ENCODE measurements at places on chromosomes 2 and 18. TPM values are rescaled to one million over a fixed set of nuclear protein-coding genes. Genes with fewer than 3 reads are reported as not detected.

The ASPRV1 gene
- total RNA-seq, result 0.27 TPM

The GPC1 gene
- total RNA-seq, result 41.8 TPM

The FBLN7 gene
- total RNA-seq, result 0.27 TPM

The BBS5 gene
- total RNA-seq, result 3.9 TPM

- H3K4me3 ChIP-seq, result no peak overlapping the region
- H3K36me3 ChIP-seq, result no peaks in the 10 kb centered on the region
- H3K27ac ChIP-seq, result no peak overlapping the region
- H3K27me3 ChIP-seq, result no peaks in the 10 kb centered on the region
- H3K4me1 ChIP-seq, result peaks cover 9% of the 10 kb centered on the region
Observed at GRCh38 chr2:44388877-44389276, 27.1 kb downstream of the CAMKMT start.

DNA sequence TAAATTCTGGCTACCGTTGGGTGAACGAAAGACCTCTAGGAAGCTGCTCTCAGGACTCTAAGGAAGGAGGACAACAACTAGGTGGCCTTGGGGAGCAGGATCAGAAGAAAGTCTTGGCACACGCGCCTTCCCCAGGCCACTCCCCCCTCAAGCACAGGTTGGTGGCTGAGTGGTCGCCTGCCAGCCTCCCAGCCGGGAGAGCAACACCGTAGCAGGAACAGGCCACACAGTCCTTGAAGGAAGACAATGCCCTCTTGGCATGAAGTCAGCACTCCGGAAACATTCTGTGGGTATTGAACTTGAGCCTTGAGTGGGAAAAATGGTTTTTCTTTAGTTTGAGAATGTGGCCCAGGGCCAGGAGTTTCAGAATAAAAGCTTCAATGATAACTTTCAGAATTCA is 87.4 kb upstream of the AGAP1 start:
- H3K27me3 ChIP-seq, result peaks cover 9% of the 10 kb centered on the region
- no peak overlapping the region for H3K27ac ChIP-seq
- peaks cover 29% of the 10 kb centered on the region for H3K4me1 ChIP-seq
- H3K4me3 ChIP-seq, result no peak overlapping the region
- no peaks in the 10 kb centered on the region for H3K36me3 ChIP-seq

DNA sequence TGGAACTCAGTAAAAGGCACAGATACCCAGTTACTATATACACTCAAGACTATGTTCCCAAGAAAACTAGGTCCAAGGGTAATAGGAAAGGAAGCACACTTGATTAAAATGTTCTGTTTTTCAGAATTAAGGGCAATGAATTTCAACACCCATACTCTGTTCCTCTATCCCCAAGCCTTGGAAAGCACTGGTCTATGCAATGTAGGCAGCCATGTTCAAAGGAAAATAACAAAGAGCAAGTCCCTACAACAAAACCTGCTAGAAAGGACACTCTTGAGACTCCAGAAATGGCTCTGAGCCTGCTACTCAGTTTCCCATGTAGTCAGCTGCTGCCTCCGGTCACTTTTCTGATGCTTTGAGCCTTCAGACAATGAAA is 6.8 kb downstream of the CYB5A start:
- H3K27ac ChIP-seq, result no peak overlapping the region
- DNase-seq, result no peak
- no peak overlapping the region for H3K4me3 ChIP-seq
- H3K4me1 ChIP-seq, result peaks cover 76% of the 10 kb centered on the region
- H3K36me3 ChIP-seq, result peaks cover 19% of the 10 kb centered on the region
